Stimulated activated CD4-positive, alpha-beta T cell treated with anti-CD3 and anti-CD28 coated beads, Interleukin-12 subunit alpha, Interleukin-12 subunit beta, amount 100 ng/mL, for 4 hours (primary cell): ENCODE measurements at places on chromosomes 13 and 19.

DNA sequence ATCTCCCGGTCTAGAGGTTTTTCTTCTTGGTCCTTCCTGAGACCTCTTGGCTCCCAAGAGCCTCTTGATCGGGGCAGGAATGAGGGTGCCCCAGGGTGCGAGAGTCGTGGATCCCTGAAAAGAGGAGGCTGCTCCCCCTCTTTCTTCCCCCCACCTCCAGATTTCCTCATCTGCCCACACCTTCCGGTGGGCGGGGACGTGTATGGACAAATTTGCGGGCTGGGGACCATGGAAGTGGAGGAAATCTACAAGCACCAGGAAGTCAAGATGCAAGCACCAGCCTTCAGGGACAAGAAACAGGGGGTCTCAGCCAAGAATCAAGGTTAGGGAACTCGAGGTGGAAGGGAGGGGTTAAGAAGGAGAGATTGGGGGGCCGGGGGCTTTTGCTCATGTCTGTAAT, at the start of gene MCEMP1:
Gene MCEMP1 (plus strand): TSS at position 237 of the 400 bp plus-strand sequence. CDS start 31 bp downstream, at position 268.
- DNase-seq: no peak

GRCh38 chr19:49425178-49425577, at the start of gene GFY:
Gene GFY, plus strand, starts transcription at chr19:49425388. Its CDS starts 1,043 bp downstream, at chr19:49426431.
- no peak for DNase-seq

GRCh38 chr19:12229990-12230389, 64.7 kb downstream of the ZNF44 start:
- no peak for DNase-seq

- no peak for DNase-seq
These were observed 5.0 kb downstream of the ERFL start for GRCh38 chr19:41923045-41923788.

DNA sequence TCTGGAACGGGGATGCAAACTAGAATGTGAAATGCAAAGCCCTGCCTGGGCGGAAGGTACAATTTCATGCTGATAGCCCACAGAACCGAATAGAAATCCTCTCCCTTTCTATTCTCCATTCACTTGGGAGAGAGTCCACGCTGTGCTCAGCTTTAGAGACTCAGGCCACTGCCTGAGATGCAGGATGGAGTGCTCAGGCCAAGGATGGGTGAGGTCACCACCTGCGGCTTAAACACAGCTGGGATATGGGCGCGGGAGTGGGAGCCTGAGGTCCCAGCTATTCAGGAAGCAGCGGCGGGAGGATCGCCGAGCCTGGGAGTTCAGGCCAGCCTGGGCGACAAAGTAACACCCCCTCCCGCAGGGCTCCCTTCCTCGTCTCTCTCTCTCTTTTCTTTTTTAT, 446 bp upstream of the ZNF83 start:
- peak; percentile 2 for DNase-seq

GRCh38 chr19:7292352-7292949, 1.8 kb downstream of the INSR start:
- DNase-seq: no peak

GRCh38 chr19:3471954-3472655, 8.2 kb downstream of the SMIM24 start:
- peak; percentile 36 for DNase-seq

GRCh38 chr19:19489804-19490204, 25.5 kb downstream of the TSSK6 start:
- DNase-seq: no peak

- no peak for DNase-seq
These were observed 169.8 kb downstream of the SPRY2 start for GRCh38 chr13:80171096-80171495.

- DNase-seq: no peak
These were observed 18.9 kb downstream of the ESD start for GRCh38 chr13:46778095-46778494.

DNA sequence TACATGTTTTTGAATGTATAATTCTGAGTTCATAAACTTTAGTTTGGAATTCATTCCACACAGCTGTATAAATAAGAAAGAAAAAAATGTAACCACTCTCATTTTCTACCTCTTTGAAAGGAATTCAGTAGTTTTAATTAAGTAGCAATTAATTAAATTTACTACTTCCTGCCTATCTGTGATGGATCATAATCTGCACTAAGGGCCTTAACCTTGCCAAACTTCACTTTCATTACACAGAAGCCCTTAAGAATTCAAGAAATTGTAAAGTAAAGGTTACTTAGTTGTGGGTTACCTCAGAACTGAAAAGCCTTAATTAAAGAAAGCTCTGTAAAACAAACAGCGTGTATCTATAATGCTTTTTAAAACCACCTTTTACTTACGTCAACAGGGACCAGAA, 111.9 kb upstream of the FBXL3 start:
- no peak for DNase-seq

DNA sequence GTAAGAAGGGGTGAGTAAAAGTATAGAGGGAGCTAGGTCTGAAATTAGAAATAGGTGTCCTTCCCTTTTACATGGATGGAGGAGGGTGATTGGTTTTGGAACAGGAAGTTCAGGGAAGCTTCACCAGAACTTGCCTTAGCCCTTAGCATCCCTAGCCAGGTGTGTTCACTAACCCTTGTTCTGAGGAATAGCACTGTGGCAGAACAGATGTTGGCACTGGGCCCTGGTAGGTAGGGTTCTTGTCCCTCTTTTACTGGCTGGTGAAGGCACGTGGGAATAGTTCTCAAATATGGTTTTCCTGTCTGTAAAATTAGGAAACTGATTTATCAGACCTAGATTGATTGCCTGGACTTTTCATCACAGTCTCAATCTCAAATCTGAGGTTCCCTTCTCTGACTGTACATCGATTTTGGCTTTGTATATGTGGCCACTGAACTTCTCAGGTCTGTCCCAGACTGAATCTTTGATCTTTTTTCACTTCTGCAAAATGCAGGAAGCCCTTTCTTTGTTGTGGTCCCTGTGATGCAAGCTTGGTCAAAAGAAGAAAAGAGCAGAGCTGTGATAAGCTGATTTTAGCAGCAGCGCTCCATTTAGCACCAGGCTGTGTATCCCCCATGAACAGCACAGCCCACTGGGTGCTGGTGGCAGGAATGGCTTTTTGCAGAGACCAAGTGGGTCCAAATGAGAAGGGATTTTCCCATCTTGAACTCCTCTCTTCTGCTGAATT, 86.2 kb upstream of the HTR2A start:
- no peak for DNase-seq

- DNase-seq: no peak
These were observed 214.4 kb downstream of the SPRY2 start for GRCh38 chr13:80126389-80127068.

- DNase-seq: no peak
These were observed 3.6 kb downstream of the AKAP11 start for GRCh38 chr13:42275506-42275905.

GRCh38 chr13:113143466-113144254, 14.8 kb upstream of the PROZ start:
- DNase-seq: no peak

DNA sequence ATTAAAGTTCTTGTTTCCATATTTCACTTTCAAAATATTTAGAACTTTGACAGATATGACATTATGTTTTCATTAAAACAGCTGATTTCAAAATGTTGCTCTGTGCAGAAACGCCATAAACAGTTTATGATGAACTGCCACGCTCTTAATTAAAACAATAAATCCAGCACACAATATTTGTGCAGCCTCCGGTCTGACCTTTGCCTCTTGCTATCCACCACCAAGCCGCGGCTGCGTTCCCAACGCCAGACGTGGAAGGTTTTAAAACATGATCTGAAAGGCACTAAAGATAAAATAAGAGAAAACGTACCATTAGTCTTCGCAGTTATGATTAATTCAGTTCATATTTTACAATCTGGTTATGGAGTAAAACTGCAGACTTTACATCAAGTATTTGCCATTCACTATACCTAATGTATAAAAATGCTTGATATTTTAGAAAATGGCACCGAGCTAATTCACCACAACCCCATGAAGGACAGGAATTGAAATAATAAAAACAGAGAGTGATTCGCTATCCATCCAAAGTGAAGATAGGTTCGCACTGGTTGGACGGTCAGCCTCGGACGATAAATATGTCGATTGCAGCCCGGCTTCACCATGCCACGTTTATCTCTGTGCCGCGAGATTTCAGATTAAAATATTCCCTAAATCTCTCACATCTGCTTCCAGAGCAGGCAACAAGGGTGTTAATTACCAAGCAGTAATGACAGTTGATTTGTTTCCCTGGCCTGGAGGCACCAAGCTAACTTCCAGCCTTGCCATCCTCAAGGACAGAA, 103.3 kb upstream of the ZNF507 start:
- DNase-seq: no peak

GRCh38 chr13:59728896-59729545, 434.7 kb downstream of the DIAPH3 start:
- no peak for DNase-seq

DNA sequence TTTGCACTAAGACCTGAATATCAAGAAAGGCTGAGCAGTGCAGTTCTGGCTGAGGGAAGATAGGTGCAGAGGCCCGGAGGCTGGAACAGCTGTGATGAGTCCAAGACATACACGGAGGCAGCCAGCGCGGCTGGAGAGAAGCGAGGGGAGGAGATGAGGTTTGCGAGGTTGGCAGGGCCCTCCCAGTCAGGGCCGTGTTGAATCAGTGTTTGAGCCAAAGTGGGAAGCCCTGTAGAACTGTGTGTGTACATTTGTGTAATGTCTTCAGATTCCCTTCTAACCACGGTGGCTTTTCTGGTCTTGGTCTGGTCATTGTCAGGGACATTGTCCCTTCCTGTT, 34.9 kb downstream of the PAK4 start:
- no peak for DNase-seq

DNA sequence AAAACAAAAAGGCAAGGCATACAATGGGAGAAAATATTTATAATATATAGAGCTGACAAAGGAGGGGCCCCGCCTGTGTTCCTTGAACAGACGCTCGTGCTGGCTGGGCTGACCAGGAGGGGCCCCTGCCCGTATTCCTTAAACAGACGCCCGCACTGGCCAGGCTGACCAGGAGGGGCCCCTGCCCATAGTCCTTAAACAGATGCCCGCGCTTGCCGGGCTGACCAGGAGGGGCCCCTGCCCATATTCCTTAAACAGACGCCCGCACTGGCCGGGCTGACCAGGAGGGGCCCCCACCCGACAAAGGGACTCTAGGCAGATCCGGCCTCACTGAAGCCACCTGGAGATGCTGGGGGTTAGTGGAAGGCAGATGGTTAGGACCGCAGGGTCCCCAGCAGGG, 9.3 kb downstream of the ADPRHL1 start:
- no peak for DNase-seq

GRCh38 chr19:35558400-35559280, 4.8 kb downstream of the ATP4A start:
- no peak for DNase-seq

DNA sequence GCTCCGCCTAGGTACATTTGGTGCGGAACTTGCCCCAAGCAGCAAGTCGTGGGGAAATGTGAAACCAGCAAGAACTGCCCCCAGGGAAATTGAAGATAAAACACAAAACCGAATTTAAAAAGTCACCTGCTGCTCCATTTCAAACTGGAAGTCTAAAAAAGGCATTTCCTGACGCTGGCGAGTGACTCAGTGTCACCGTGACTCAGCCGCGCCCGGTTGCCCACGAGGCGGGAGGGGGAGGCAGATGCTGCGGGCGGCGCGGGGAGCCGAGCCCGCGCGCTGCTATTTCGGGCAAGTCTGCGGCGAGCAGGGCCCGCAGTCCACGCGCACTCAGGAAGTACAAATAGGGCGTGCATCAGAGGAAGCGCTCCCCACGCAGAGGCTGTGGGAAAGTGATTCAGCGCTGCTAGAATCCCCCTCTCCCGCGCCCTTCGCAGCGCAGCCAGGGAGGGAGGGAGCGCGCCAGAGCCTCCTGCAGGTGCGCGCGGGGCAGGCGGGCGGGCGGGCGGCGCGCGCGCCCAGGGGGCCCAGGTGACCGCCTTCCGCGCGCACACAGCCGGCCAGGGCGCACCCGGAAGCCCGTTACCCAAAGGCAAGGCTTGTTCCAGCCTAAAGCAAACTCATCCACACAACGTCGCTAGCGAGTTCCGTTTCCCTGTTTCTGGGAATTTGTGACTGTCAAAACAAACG, 168.8 kb downstream of the COL4A1 start:
- DNase-seq: peak; percentile 69
